Islet precursor cell (in vitro differentiated cells): ENCODE measurements at places on chromosomes 11 and 22.
A peak's percentile ranks its signal among the peaks of the same experiment; 100 is the strongest.

- DNase-seq, result peak; percentile 65
Measured at GRCh38 chr11:20601221-20601914, 2.0 kb downstream of the SLC6A5 start.

DNA sequence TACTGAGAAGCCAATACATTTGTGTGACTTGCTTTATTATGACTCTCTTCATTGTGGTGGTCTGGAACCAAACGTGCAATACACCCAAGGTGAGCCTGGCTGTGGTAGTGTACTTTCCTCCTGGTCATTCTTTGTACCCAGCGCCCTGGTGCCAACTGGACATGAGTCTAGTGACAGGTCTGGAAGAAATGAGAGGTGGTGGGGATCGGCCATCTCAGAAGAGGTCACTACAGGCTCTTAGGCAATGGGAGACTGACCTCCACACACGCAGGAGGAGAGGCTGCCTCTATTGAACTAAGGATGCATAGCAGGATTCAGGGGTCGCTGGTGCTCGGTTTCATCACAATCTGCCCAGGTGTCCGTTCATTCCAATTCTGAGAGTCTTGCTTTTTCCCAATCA, 56.4 kb upstream of the RTL6 start:
- DNase-seq, result peak; percentile 29

- DNase-seq, result no peak
Measured at GRCh38 chr22:50302041-50302541, 5.4 kb downstream of the PLXNB2 start.

DNA sequence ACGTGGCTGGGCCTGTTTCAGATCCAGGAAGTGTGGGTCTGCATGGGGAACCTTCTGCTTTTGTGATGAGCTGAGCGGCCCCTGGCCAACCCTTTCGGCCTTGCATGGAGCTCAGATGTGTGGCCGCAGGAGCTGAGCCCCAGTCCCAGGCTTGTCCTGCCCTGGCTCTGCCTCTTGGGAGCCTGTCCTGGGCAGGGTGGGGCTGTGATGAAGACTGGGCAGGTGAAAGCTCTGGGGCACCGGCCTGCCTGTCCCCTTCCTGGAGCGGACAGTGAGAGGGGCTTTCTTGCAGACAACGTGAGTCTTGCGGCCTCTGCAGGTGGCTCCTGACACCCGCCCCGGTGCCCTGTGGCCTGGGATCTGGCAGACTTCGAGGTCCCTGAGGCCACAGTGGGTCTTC, 1296.6 kb downstream of the BRD1 start:
- DNase-seq, result no peak

DNA sequence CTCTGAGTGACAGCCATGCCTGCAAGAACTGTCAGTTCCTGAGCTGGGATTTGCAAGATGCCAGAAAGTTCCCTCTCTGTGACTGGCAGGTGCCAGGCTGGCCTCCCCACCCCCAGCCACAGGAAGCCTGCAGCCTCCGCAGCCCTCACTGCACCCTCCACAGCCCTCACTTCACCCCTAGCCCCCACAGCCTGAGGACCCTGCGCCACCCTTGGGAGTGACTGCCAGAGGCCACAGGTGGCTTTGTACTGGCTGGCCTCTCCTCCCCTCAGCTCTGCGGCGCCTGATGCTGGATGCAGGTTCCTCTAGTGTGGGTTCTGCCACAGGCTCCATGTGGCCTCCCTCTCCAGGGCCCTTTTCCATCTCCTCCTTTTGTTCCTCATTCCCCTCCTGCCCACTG, 28.7 kb downstream of the MPPED1 start:
- no peak for DNase-seq
